Small intestine (tissue), 16 donors: ENCODE measurements at places on chromosomes 13 and 19. TPM values are rescaled to one million over a fixed set of nuclear protein-coding genes. Genes with fewer than 3 reads are reported as not detected.
A peak's percentile ranks its signal among the peaks of the same experiment; 100 is the strongest.

DNA sequence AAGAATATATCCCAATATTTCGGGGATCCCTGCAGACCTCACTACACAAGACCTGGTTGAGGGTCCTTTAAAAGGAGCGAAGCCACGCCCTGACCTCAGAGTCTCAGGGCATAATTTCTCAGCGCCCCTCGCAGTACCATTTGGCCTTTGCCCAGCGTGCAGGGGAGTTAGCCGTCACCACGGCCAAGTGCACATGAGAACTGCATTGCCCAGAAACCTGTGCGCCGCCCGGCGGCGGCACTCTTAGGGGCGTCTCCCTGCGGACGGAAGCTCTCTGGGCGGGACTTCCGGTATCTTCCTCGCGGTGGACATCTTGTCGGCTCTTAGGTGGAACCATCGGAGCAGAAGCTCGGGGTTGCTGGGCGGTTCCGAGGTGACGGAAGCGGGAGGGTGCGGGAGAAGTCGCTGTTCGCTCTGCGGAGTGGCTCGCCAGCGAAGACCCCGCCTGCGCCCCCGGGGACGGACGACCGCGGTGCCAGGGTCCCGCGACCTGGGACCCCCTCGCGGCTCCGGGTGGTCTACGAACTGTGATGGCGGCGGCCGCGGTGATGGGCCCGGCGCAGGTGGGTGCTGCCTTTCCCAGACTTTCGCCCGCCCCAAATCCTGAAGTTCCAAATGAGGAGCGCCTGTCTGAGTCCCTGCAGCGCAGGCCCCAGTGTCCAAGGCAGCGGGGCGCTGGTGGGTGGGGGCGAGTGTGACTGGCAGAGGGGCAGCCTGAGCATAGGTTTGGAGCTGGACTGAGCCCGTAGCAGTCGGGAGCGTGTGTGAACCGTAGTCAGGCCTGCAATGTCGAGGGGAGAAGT, at the start of gene ZNF134:
Gene ZNF134 (plus strand): TSS at position 302 of the 803 bp plus-strand sequence. CDS start 5,227 bp downstream, outside the sequence.
- peak; percentile 98 for DNase-seq
- H3K36me3 ChIP-seq = peaks cover 35% of the 10 kb centered on the region

DNA sequence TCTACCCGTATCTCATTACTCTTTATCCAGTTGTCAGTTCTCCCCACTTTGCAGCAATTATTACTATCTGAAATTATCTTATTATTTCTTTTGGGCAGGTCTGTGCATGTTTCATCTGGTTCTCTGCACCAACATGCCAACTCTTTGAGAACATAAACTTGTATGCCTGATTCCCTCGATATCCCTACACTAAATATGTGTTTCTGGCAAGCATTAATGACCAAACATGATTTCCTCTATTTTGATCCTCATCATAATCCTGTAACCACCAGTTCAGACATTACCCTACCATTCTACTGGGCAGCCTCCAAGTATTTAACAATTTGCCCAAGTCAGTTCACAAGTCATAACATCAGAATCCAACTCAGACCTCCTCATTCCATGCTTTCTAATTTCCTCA, 426.1 kb downstream of the FOXO1 start:
- no peak overlapping the region for H3K4me3 ChIP-seq
- no peak for DNase-seq
- H3K36me3 ChIP-seq = no peaks in the 10 kb centered on the region
- no peaks in the 10 kb centered on the region for H3K4me1 ChIP-seq

- no peaks in the 10 kb centered on the region for H3K4me1 ChIP-seq
- H3K27me3 ChIP-seq = no peaks in the 10 kb centered on the region
- DNase-seq = no peak
- no peak overlapping the region for H3K27ac ChIP-seq
Measured at GRCh38 chr19:57262044-57262443, 18.2 kb upstream of the ZNF460 start.

- no peak for DNase-seq
- H3K4me3 ChIP-seq = no peak overlapping the region
- H3K27ac ChIP-seq = no peak overlapping the region
- H3K27me3 ChIP-seq = no peaks in the 10 kb centered on the region
Measured at GRCh38 chr13:100175078-100175802, 86.3 kb downstream of the PCCA start.

DNA sequence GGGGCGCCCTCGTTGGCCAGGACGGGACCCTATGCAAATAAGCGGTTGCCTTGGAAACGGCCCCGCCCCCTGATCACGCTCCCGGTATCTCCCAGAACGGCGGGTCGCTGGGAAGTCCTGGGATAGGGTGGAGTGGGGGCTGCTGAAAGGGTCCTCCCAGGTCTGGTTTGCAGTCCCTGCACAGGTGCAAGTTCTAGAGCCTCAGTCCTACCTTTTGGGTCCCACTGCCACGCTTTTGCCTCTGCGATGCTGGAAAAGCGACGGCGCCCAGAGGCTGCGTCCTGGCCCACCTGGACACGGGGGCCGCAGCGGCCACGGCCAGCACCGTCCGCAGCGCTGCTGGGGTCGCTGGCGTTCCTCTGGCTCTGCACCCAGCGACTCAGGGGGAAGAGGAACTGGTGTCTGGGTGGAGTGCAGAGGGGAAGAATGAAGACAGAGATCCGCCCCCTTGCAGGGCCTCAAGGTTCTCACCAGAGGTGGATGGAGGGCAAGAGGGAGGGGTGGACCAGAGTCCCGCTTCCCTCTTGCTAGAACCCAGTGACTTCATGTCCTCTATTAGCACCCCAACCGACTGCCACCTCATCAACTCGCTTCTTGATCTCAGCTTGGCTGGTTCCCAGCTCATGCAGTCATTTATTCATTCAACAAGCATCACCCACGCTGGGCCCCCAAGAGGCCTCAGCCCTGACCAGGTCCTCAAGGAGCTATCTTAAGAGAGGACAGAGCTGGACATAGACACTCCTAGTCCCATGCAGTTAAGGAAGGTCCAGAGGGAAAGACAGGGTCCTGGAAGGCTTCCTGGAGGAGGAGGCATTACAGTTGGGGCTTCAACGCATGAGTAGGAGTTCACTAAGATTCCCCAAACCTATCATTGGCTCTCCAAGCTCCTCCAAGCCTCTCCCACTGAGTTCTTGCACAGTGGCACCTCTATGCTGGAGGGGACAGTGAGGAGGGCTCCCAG, at the start of gene LRRC25:
Gene LRRC25 (minus strand): TSS at position 381 of the 961 bp plus-strand sequence. CDS start 659 bp downstream, outside the sequence.
- DNase-seq = no peak
- H3K4me3 ChIP-seq = no peak within 1 kb of the TSS
- H3K27me3 ChIP-seq = no peaks in the 10 kb centered on the region
- no peaks in the 10 kb centered on the region for H3K4me1 ChIP-seq
- no peaks in the 10 kb centered on the region for H3K36me3 ChIP-seq
- H3K27ac ChIP-seq = no peak within 1 kb of the TSS

DNA sequence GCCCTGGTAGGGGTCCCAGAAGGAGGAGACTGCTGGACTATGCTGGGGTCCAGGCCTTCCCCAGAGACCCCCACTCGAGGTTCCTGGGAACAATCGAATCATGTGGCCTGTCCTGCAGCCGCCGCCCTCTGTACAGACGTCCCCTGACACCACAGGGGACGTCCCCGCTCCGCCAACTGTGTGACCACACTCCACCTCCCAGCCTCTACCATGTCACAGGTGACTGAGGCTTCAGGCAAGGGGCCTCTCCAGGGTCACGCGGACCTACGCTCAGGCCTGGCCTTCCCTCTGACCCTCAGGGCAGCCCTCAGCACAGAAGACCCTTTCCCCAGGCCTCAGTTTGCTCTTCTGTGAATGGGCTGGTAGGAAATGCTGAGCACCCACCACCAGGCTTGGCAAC, 13.1 kb upstream of the TMEM161A start:
- no peaks in the 10 kb centered on the region for H3K4me1 ChIP-seq
- no peaks in the 10 kb centered on the region for H3K27me3 ChIP-seq
- no peak overlapping the region for H3K27ac ChIP-seq
- H3K36me3 ChIP-seq = no peaks in the 10 kb centered on the region
- no peak for DNase-seq

DNA sequence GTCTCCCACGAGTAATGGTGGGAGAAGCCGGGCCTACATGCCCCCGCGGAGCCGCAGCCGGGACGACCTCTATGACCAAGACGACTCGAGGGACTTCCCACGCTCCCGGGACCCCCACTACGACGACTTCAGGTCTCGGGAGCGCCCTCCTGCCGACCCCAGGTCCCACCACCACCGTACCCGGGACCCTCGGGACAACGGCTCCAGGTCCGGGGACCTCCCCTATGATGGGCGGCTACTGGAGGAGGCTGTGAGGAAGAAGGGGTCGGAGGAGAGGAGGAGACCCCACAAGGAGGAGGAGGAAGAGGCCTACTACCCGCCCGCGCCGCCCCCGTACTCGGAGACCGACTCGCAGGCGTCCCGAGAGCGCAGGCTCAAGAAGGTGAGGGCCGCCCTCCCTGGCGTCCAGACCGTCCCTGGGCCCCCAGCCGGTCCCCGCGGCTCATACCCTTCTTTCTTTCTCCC, 1.4 kb upstream of the USF2 start:
- H3K4me1 ChIP-seq = peaks cover 18% of the 10 kb centered on the region
- peak overlapping the region; percentile 87 for H3K27ac ChIP-seq

GRCh38 chr19:10544753-10545251, 1.1 kb downstream of the ATG4D start:
- H3K4me1 ChIP-seq = peaks cover 12% of the 10 kb centered on the region
- no peaks in the 10 kb centered on the region for H3K27me3 ChIP-seq
- H3K4me3 ChIP-seq = peak overlapping the region; percentile 98
- DNase-seq = peak; percentile 79

The HNRNPM gene
- polyA plus RNA-seq = 99.4 TPM

The MCEMP1 gene
- polyA plus RNA-seq = 0.52 TPM

The MYH14 gene
- polyA plus RNA-seq = 392 TPM

The ANKRD27 gene
- polyA plus RNA-seq = 12.2 TPM

The PGLYRP2 gene
- polyA plus RNA-seq = not detected

The COL5A3 gene
- 6.1 TPM for polyA plus RNA-seq

The SMG9 gene
- 25.3 TPM for polyA plus RNA-seq

The KPNA3 gene
- polyA plus RNA-seq = 15.2 TPM

The DCT gene
- not detected for polyA plus RNA-seq

The PARP4 gene
- polyA plus RNA-seq = 33.0 TPM
